Stimulated activated CD4-positive, alpha-beta T cell treated with anti-CD3 and anti-CD28 coated beads, Interleukin-4, amount 100 ng/mL, for 1 hour (primary cell): ENCODE measurements at places on chromosomes 7 and 10.

- no peak for DNase-seq
Measured at GRCh38 chr10:108360187-108360586, 1195.7 kb upstream of the SORCS1 start.

- DNase-seq = no peak
Measured at GRCh38 chr7:27171325-27171636, 2.8 kb downstream of the HOXA10 start.

DNA sequence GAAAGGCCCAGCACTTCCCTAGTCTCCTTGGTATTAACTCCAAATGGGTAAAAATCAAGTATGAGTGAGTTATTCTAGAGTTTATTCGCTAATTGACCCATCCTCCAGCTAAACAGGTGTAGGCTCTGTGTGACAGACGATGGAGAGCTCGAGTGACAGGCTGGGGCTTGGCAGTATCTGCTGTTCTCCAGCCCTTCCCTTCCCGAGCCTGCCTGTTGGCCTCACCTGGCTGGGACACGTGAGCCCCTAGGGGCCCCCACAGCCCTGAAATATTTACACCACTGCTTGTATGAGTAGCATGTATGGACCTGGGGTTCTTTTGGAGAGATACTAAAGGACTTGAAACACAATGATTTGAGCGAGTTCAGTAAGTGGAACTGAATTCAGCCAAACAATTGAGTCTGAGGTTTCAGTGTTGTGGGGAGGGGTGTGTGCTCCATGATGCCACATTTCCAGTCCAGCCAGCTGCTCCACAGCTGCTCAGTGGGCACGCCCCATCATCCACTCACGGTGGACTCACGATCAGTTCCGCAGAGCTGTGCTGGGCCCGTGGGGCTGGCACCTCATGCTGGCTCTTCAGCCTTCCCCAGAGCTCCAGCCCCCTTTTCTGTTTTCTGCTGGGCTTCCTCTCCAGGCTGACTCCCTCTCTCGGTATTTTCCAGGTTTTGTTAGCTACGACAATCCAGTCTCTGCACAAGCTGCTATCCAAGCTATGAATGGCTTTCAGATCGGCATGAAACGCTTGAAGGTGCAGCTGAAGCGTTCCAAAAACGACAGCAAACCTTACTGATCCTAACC lies 283.0 kb downstream of the USP6NL start:
- DNase-seq = no peak

GRCh38 chr7:18123508-18124239 lies 96.0 kb upstream of the PRPS1L1 start:
- DNase-seq = no peak

DNA sequence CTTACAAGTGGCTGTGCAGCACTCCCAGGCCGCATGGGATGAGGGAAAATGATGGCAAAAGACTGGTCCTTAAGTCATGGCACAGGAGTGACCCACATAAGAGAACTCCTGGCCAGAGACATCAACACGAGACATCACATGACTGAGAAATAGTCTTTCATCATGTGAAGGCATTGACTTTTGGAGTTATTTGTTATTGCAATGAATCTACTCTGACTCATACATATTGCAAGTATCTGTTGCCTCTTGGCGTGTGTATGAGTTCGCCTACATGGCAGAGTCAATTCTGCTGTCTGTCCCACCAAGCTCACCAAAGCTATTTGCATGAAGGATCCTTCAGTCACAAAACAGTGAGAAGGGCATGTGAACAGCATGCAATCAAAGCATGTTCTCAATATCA lies 59.7 kb upstream of the HABP2 start:
- DNase-seq = no peak

DNA sequence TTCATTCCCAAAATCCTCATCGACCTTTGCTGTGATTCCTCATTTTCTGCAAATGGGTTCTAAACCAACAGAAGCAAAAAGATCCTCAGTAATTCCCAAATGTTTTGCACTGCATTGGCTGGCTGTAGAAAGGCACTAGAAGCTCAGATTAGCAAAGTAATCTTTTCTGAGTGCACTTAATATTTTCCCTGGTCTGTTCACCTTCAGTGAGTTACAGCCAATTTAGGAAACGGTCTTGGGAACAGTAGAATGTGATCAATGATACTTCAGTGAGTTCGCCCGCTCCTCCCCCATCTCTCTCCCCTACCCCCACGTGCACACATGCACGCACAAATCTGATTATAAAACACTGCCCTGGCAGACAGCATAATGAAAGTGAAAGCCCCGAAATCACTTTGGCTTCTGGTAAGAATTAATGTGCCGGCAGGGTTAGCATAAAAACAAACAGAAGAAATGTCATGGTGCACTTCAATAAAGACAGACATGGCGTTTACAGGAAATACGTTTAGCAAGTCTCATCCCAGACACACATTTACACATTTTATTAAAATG lies 201.3 kb upstream of the CDCA7L start:
- DNase-seq = no peak

DNA sequence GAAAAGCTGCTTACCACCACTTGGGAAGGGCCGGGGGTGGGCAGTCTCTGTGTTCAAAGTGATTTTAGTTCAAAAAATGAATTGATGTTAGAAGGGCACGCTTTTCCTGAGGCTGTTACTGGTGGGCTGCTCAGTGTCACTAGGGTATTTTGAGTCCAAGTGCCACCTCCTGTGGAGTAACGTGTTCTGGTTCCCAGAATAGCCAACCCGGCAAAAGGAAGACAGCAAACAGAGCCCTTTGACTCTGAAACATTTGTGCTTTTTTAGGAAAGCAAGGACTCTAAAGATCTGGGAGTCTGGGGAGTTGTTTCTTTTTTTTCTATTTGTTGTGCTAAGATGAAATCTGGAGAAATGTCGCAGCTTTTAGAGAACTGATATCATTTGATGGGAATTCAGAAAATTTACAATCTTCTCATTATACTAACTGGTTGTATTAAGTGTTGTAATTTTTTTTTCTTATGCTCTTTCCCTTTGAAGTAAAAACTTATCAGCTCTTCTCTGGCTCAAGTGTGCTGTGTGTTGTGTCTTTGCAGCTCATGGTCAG lies 66.2 kb downstream of the MKX start:
- DNase-seq = no peak

DNA sequence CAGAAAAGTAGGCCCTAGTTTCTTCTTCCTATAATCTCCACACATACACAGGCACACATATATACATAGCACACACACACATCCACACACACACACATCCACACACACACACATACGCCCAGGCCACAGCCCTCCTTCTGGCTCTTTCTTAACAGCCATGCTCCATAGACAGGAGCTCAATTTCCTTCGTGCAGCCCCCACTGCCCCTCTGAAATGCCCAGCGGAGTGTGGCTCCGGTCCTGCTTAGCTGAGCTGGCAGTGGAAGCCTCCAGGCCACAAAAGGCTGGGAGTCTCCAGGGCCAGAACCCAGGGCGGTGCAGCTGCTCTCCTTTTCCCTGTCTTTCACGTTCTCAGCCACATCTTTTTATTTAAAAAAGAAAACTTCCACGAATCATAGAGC lies 282.9 kb upstream of the IGFBP3 start:
- DNase-seq = no peak

DNA sequence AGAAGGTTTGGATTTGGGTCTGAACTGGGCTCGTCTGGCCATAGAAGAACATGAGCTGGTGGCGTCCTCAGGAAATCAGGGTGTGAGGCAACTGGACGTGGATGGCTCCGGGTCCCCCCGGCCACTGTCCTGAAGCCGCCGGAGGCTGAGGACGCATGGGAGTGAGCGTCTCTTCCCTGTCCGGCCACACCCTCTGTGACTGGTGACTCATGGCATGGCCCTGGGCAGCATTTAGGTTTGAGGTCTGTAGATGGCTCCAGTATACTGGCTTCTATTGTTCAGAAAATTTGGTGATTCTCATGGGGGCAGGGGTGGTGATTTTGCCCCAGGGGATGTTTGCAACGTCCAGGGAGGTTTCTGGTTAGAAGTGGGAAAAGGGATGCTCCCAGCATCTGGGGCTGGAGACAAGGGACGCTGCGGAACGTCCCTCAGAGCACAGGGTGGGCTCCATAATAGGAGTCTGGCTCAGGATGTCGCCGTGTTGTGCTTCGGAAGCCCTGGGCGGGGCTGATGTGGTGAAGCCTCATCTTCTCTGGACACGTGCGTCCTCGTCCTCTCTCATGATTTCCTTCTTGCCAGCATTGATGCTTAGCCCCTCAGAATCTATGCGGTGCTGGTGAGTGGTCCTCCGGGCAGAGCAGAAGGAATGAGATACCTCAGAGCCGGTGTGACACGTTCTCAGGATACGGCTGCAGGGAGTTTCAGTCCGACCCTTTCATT lies 49.9 kb downstream of the PITRM1 start:
- DNase-seq = no peak

DNA sequence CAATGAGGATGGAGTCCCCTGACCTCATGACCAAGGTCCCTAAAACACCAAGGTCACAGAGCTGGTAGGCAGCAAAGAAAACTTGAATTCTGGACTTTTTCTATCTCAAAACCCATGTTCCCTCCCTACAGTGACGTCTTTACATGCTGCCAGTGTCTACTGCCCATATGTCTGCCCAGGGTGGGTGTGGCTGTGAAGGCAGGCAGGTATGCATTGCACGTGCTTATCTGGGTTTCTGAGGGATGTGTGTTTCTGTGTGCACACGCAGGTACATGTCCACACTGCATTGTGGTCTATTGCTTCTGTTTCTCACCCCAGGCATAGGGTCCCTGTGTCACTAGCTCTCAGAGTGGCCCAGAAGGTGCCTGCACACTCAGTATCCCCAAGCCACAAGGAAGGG lies 13.5 kb downstream of the ATP6V1F start:
- no peak for DNase-seq

DNA sequence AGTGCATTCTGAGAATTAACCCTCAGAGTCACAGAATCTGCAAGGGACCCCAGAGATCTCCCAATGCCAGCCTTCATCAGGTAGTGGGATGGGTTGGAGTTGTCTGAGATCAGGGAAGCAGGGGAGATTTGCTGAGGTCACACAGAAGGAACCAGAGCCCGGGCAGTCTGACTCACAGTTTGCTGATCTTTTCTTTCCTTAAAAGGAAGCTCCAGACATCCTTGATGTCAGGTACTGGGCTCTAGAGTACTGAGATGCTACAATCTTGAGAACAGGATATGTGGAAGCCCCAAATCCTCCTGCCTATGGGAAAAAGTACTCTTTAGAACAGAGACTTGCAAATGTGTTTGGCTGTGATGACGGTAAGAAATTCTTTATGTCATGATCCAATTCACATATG lies 706 bp downstream of the TBATA start:
- DNase-seq = no peak

- no peak for DNase-seq
Measured at GRCh38 chr10:49172061-49172776, 16.0 kb downstream of the TMEM273 start.

GRCh38 chr10:51689536-51689935 lies 9.9 kb downstream of the CSTF2T start:
- DNase-seq = no peak

- no peak for DNase-seq
Measured at GRCh38 chr7:111162692-111163091, 71.8 kb downstream of the LRRN3 start.

DNA sequence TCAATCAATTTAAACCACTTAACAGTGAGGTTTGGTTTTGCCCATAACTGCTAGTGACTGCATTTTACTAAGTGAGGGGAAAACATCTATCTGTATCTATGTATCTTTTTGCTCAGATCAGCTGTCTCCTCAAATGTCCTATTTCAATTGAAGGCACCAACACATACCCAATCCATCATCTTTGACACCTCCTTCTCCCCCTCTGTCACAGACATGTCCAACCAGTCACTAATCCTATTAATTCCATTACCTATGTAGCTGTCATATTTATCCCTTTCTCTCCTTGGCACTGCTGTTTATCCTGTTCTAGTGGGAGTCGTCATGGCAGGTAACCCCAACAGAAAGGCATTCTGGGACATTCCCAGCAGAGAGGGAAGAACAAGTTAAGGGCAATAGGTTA lies 975.2 kb upstream of the AUTS2 start:
- DNase-seq = no peak

DNA sequence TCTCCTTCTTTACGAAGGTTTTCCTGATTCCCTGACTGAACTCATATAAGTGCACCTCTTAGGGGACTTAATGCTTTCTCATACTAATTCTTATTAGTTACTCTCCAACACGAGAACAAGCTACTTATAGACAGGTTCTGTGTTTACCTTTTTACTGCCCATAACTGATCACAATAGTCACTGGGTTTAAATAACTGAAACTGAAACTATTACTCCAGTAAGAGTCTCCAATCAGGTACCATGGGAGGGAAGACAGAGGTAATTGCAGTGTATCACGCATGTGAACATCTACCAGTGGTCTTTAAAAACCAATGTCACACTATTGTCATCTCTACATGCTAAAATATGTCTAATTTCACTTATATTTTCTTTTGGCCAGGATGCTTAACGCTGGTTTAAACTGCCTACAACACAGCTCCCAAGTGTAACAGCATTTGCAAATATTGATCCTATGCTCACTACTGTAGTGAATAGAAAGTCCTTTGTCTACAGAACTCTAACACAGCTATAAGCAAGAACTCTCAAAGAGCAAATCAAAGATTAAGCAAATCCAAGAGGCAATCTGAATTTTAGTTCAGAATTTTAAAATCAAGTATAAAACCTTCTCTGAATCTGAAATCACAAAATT lies 3.6 kb downstream of the GDI2 start:
- DNase-seq = no peak

DNA sequence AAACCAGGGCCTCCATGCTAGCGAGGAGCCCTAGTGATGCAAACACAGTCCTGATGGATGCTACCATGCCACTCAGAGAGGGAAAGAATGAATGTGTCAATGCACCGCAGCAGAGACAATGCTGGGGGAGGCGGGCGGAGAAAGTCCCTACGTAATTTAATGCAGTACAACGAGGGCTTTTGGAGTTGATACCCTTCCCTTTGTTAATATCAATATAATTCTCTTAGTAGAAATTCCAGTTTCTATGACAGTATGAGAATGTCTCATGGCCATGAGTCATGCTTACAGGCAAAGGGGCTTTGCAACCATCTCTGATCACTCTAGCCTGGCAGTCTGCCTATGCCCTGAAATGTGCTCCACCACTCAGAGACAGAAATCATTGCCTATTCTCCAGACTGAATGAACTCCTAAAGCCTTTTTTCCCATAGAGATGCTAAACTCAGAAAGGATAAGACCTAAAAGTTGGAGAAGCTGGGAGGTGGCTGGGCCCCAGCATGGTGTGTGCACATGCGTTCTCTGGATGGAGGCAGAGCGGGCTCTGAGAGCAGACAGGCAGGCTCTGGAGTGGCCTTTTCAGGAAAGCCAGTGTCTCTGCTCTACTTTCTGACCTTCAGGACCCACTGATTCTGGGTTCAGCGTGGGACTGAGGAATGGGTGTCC lies 20.3 kb upstream of the GIMAP2 start:
- peak; percentile 67 for DNase-seq

DNA sequence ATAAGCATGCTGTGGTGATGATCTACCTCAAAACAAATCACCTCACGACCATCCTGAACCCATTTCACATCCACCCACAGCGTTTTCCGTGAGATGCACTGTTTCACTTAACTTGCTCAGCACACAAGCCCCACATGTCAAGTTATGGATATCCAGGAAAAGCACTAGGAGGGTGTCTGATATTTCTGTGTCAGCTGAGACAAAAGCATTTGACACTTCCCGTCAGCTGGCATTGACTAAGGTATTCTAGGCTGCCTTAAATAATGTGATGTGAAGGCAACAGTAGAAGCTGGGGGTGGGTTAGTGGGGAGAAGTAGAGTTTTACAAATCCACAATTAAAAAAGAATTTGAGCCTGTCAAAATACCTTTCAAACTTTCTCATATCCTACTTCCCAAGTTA lies 68.7 kb upstream of the MDFIC start:
- DNase-seq = no peak
